ENCODE measurements at places on chromosomes 3 and 15.

GRCh38 chr3:66478960-66479359 is 21.9 kb downstream of the LRIG1 start:
- no peak for DNase-seq

DNA sequence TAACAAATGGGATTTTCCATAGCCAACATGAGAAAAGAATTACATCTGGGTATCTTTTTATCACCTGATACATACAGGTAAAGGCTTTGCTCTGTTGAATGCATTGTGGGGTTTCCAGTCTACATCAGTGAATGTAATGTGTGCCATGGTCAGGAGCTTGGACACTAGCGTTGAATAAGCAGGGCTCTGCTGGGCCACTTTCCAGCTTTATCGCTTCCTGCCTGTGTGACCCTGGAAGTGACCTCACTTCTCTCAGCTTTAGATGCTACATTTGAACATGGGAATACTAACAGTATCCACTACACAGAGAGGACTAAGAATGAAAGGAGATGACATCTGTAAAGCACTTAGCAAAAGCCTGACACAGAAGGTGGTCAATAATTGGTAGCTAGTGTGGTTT is 40.1 kb downstream of the TTC23 start:
- DNase-seq: no peak

GRCh38 chr15:37094915-37095711 is 5.2 kb downstream of the MEIS2 start:
- no peak for DNase-seq

DNA sequence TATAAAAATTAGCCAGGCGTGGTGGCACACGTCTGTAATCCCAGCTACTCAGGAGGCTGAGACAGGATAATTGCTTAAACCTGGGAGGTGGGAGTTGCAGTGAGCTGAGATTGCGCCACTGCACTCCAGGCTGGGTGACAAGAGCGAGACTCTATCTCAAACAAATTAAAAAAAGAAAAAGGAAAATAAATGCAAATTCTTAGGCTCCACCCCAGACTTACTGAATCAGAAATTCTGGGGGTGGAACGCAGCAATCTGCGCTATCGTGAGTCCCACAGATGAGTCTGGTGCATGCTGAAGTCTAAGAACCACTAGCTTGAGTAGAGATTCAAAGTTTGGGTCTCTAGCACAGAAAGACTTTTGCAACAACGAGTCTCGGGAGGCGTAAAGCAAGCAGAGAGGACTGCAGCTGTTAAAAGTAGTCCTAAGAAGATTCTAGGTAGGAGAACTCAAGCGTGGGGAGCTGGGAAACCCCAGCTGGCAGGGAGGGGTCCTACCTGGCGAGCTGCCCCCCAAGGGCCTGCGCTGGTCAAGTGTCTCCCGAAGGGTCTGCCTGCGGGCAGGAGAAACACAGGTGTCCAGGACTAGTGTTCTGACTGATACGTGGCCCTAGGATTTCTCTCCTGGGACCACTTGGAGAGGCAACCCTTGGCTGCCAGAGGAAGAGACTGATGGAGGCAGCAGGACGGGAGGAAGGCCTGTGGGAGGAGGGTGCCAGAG is 21.9 kb downstream of the CEP19 start:
- no peak for DNase-seq

- DNase-seq: no peak
Observed at GRCh38 chr3:11363715-11364114, 91.5 kb downstream of the ATG7 start.

DNA sequence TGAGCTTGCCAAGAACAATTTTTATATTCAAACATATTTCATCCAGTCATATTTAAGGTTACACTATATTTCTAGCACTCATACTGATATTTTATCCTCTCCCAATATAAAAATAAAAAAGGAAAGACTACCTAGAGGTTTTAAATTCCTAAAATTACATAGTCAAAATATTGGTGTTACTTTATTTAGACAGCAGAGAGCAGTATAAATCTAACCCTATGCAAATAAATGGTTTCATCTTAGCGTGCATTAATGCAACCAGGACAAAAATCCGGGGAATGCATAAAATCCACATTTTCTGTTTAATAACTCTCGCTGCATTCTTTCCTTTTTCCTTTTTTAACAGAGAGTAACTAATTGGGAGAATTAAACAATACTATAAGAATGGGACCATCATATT is 1447.4 kb upstream of the ALCAM start:
- DNase-seq: no peak

- DNase-seq: no peak
Observed at GRCh38 chr3:126473292-126474168, 2.2 kb downstream of the ZXDC start.

GRCh38 chr3:64163755-64164148 is 61.5 kb downstream of the PRICKLE2 start:
- DNase-seq: no peak

DNA sequence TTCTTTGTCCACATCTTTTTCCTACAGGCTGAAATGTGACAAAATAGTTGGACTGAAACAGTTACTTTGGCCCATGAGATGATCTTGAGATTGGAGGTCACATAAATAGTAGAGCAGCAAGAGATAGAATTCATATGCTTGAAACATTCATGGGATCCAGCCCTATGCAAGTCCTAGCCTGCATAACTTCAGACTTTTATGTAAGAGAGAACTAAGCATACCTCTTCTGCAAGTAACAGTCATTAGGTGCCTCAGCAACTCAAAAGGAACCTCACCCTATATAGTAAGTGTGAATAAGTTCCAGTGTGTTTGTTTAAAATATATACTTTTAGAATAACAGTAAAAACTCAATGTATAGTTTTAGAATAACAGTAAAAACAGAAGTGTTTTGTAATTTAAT is 138.0 kb upstream of the P2RY1 start:
- no peak for DNase-seq

- no peak for DNase-seq
Observed at GRCh38 chr15:38149315-38149714, 103.3 kb upstream of the SPRED1 start.

- DNase-seq: no peak
Observed at GRCh38 chr3:104412608-104413580, 953.8 kb upstream of the ALCAM start.

Measured in activated gamma-delta T cell (primary cell).